ENCODE measurements at places on chromosomes 11 and 22.
A peak's percentile ranks its signal among the peaks of the same experiment; 100 is the strongest.

GRCh38 chr11:68527585-68527984 is 67.0 kb downstream of the PPP6R3 start:
- no peak for DNase-seq

GRCh38 chr22:38070250-38070921 is 13.2 kb downstream of the PICK1 start:
- no peak for DNase-seq

DNA sequence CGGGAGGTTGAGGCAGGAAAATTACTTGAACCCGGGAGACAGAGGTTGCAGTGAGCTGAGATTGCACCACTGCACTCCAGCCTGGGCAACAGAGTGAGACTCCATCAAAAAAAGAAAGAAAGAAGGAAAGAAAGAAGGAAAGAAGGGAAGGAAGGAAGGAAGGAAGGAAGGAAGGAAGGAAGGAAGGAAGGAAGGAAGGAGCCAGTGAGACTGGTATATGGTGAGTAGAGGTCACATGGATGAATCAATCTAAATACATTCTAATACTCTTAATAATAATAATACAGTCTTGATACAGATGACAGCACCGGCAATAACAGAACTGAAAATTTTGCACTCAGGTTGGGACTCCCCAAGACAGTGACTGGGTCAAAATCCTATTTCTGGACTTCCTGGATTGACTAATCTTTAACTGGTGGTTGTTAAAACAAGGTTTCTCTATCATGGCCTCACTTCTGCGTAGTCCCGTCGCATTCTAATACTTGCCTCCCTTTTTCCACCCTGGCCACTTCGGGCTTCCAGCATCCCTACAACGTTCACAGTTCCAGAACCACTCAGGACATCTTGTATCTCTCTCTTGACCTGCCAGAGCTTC is 53.5 kb upstream of the EIF3M start:
- no peak for DNase-seq

DNA sequence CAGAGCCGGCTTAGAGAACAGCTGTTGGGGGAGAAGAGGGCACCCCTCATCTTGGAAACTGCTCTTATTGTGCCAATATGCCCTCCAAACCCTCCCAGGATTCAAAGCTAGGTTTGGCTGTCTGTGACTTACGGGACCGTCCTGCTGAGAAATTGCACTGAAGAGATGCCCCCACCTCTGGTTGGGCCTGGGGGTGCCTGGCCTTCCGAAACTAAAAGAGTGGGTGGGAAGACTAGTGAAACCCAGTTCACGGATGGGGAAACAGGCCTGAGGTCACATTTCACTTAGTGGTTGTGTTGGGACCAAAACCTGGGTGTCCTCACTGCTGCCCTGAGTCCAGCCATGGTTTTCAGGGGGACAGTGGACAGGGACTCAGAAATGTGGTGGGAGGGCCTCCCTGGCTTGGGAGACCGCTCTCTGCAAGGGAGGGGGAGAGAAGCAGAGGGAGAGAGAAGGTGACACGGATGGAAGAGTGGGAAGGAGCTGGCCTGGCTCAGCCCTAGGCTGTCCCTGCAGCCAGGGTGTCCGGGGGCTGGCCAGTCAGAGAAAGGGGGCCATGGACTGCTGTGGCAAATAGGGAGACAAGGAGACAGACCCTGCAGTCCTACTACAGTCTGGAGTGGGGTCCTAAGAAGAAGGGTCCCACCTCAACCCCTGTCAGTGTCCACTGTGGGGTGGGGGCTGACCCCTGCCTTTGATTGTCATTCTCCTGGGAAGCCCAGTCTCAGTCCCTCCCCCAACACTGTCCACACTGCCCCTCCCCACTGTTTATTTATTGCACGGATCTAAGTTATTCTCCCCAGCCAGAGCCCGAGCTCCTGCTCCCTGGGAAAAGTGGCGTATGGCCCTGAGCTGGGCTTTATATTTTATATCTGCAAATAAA is 13.6 kb downstream of the MAFF start:
- DNase-seq, result no peak

GRCh38 chr11:62501432-62501891 is 45.1 kb downstream of the AHNAK start:
- DNase-seq, result no peak

- no peak for DNase-seq
These were observed 88.7 kb downstream of the SLC17A6 start for GRCh38 chr11:22426915-22427314.

GRCh38 chr11:81278991-81279390 is 1454.7 kb downstream of the FAM181B start:
- no peak for DNase-seq

DNA sequence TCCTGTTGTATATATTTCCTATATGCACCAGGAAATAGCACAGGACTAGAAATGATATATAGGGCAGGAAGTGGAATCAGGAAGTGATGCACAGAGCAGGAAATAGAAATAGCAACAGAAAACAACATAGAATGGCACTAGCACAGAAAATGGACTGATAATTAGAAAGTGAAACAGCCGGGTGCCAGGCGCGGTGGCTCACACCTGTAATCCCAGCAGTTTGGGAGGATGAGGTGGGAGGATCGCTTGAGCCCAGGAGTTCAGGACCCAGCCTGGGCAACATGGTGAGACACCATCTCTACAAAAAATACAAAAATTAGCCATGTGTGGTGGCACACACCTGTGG is 10.0 kb upstream of the RELT start:
- no peak for DNase-seq

GRCh38 chr11:11381471-11382105 is 28.5 kb upstream of the CSNK2A3 start:
- DNase-seq, result no peak

GRCh38 chr22:36505998-36506635 is 723 bp downstream of the FOXRED2 start:
- DNase-seq, result no peak

- peak; percentile 45 for DNase-seq
These were observed 145.1 kb downstream of the SWAP70 start for GRCh38 chr11:9808943-9809342.

GRCh38 chr22:45163099-45163450 is 650 bp upstream of the NUP50 start:
- DNase-seq, result no peak

DNA sequence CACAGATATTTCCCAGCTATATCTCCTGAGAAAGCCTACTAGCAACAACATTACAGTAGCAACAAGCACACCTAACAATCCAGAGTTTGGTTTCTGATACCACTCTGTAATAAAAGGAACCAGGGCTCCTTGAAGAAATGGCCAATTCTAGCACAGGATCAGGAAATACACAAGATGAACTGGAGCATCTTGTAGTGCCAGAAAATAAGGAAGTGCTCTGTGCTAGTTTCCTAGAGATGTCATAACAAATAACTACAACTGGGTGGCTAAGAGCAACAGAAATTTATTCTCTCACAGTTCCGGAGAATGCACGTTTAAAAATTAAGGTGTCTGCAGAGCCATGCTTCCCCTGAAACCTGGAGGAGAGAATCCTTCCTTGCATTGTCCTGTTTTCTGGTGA is 217.8 kb downstream of the KIRREL3 start:
- no peak for DNase-seq

DNA sequence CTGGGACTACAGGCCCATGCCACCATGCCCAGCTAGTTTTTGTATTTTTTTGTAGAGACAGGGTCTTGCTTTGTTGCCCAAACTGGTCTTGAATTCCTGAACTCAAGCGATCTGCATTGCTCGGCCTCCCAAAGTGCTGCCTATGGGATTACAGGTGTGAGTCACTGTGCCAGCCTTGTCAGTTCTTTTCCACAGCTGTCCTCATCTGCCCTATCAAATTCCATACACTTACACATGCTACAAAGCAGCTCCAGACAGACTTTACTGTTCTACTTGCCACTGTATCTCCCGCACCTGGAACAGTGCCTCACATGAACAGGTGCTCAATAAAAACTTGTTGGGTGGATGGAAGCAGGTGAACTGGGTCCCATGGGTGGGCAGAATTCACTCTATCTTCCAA is 8.2 kb downstream of the STX5 start:
- DNase-seq, result no peak

DNA sequence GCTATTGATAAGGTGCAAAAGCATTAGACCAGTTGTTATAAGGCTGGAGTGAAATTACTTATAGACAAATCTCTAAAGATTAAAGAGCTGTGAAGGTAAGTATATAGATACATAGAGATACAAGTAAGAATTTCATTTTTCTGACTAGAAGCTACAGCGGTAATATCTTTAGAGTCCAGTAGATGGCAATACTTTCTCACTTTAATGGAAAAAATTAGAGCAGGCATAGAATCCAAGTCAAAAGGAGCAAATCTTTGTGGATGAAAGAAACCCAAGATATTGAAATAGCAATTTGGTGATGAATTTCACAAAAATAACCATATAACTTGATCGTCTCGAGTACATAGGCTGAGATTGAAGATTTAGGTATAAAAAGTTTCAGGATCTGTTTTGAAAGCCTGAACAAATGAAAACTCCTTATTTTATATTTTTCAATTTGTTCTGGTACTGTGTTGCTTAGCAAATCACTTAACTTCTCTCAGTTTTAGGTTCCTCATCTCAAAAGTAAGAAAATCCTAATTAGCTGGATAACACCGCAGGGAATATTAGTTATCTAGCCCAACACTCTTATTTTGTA is 81.9 kb downstream of the UVRAG start:
- peak; percentile 21 for DNase-seq

GRCh38 chr22:44276706-44277356 is 35.9 kb downstream of the SHISAL1 start:
- DNase-seq, result no peak

- DNase-seq, result no peak
These were observed 1077.4 kb downstream of the BRD1 start for GRCh38 chr22:48750282-48750681.

DNA sequence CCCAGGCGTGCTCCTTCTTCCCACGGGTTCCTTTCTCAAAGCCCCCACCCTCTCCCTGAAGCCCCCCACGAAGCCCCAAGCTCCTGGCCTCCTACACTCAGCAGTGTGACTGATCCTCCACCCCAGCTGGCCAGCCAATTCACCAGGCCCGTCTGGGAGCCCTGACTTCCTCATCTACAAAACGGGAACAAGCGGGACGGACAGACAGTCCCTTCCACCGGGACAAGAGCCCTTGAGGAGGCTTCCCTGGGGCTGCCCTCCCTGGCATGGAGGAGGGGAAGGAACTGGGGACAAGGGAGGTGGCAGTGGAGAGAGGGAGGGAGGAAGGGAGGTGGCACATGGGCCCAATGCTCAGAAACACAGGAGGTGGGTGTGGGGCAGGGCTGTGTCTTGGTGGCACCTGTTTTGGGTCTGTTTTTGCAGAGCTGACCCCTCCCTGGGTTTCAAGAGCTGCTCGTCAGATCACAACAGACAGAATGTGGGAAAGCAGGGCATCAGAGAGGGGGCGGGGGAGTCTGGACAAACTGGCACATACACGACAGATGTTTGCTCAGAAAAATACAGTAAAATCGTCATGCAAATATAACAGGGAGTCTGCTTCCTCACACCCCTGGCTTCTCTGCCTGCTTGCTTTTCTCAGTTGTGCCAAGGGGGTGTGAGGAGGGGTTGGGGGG is 56.8 kb downstream of the ELFN2 start:
- DNase-seq, result no peak

DNA sequence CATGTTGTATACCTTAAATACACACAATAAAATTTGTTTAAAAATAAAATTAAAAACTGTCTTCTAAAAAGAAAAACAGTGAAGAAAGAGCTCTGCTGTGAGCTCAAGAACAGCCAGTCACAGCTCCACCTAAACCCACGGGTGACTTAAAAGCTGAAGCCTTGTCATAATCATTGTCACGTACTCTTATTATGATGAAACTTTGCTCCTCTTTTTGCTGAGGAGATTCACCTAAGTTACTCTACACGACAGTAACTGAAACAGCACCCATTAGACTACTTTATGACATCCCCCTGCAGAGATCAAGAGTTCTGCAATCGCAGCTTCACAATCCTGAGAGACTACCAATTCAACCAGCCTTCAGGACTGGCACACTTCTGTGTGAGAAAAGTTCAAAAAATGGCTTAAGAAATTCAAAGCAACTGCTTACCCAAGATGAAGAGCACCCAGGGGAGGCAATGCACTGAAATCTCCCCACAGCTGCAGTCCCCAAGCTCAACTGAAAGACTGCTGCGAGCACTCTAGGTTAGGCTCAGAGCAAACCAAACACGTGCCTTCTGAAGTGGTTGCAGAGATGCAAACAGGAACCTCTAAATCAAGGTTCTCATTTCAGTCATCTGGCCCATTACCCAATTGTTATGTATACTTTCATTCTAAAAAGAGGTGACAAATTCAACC is at the start of gene JAML:
Gene JAML, minus strand, starts transcription at position 501 of the 678 bp plus-strand sequence. CDS start 10,145 bp downstream, outside the sequence.
- DNase-seq, result no peak

GRCh38 chr11:20035701-20036601 is 124.3 kb downstream of the DBX1 start:
- DNase-seq, result no peak

GRCh38 chr11:112082729-112083128 is 3.8 kb downstream of the TIMM8B start:
- no peak for DNase-seq

DNA sequence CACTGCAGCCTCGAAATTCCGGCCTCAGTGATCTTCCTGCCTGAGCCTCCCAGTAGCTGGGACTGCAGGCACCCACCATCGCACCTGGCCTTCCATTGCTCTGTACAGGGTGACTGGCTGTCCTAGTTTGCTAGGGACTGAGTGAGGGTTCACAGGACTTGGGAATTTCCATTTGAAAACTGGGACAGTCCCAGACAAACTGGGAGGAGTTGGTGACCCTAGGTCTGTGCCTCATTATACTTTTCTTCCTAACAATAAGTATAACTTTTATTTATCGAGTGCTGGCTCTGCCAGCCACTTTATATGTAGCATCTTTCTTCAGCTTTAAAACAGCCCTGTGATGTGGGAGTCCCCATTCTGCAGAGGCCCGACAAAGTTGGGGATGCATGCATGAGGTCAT is 25.5 kb downstream of the TCP11L1 start:
- DNase-seq, result no peak

- DNase-seq, result peak; percentile 65
These were observed 615.4 kb upstream of the B3GAT1 start for GRCh38 chr11:135027461-135027860.

- no peak for DNase-seq
These were observed 36.0 kb downstream of the GLB1L2 start for GRCh38 chr11:134367781-134368180.

GRCh38 chr11:29026286-29026685 is 918.1 kb downstream of the METTL15 start:
- DNase-seq, result no peak

- peak; percentile 88 for DNase-seq
These were observed 1.4 kb downstream of the NECTIN1 start for GRCh38 chr11:119727523-119728151.
